ENCODE measurements at places on chromosomes 4 and X.

- DNase-seq, result no peak
These were observed 40.6 kb upstream of the SORCS2 start for GRCh38 chr4:7151668-7152227.

GRCh38 chr4:158722291-158722916 lies 792 bp downstream of the PPID start:
- DNase-seq, result peak; percentile 17

GRCh38 chr4:186132577-186133242 lies 28.2 kb downstream of the FAM149A start:
- DNase-seq, result no peak

- no peak for DNase-seq
These were observed 1744.4 kb upstream of the ADGRL3 start for GRCh38 chr4:59455751-59456150.

- no peak for DNase-seq
These were observed 22.7 kb downstream of the POU4F2 start for GRCh38 chr4:146661367-146661766.

- no peak for DNase-seq
These were observed 19.4 kb downstream of the SH3TC1 start for GRCh38 chr4:8218371-8219031.

DNA sequence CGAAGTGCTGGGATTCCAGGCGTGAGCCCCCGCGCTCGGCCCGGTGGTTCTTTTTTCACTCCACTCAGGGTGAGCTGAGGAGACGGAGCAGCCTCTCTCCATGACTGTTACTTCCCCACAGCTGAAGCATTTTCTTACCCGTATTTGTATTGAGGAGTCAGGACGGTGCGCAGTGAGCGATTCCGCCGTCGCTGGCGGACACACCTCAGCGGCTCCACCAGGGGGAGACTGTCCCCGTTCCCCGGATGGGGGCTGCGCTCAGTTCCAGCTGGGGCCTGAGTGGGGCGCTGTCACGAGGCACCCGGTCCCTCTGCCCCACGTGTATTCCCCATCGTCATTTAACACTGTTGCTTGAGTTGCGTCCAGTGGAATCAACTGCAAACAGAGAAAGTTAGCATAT lies 844.0 kb upstream of the FRG1 start:
- no peak for DNase-seq

DNA sequence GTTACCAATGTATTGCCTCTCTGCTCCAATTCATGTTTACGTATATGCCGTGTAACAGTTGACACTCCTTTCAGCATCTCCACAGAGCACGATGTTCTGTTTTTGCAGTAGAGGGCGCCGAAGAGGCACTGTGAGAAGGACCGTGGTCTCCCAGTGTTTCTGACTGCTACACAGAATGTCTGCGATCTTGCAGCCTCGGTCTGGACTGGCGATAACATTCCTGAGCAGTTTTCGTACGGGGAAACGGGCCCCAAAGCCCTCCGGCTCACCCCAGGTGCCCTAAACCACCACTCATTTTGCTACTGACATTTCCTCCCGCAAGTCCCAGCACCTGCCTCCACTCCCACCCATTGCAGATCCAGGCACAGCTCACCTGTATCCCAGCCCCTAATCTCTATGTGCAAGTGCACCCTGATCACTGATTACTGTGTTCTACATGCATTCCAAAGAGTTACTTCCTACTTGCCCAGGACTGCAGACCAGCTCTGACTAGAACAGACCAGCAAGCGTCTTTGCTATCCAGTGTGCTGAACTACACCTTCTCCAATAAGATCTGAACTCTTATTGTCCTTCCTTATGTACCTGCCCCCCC lies 12.4 kb upstream of the NFXL1 start:
- peak; percentile 2 for DNase-seq

DNA sequence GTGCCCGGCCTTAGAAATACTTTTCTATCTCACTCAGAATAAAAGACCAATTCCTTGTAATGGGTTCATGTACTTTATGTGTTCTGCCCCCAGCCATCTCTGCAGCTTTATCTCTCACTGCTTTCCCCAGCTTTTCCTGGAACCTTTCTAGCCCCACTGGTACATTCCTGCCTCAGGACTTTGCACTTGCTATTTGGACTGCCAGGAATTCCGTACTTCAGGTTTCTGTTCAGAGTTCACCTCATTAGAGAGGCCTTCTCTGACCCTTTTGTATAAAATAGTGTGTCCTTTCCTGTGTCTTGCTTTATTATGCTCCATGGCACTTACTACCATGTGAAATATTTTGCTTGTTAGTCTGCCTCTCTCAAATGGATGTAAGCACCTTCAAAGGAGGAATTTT lies 112.5 kb downstream of the PDLIM5 start:
- no peak for DNase-seq

DNA sequence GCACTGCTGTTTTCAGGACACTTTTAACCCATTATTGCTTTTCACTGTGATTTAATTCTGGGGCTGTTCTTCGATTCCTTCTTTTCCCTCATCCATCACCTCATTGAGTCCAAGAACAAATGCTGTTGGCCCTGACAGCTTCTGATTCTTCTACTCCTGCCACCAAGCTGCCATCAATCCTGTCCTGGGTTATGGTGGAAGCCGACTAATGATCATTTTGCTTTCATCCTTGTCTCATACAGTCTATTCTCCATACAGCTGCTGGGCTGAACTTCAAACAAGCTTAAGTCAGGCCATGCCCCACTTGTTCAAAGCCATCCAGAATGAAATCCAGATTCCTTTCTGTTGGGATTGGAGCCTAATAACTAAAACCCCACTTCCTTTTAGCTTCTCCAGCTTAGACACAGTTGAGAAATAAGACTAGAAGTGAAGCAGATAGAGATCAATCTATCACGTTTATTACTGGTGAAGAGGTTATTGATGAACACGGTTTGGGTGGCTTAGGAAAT lies 161.9 kb downstream of the STK32B start:
- no peak for DNase-seq

DNA sequence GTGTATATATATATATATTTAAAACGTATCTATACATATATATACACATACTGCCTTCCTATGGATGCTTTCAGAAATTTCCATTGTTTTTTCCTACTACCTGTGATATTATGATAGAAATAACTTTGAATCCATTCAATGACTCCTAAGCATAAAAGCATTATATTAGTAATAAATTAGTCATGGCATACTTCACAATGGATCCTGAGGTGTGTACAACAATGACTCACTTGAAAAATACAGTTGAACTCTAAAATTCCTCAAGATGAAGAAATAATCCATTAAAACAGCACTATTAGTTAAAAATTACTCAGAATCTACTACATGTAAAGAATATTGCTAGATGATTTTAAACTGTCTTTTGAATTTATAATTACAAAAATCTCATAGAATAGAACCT lies 201.1 kb downstream of the STPG2 start:
- DNase-seq, result no peak

- no peak for DNase-seq
These were observed 115.1 kb downstream of the SLC39A8 start for GRCh38 chr4:102230194-102230593.

DNA sequence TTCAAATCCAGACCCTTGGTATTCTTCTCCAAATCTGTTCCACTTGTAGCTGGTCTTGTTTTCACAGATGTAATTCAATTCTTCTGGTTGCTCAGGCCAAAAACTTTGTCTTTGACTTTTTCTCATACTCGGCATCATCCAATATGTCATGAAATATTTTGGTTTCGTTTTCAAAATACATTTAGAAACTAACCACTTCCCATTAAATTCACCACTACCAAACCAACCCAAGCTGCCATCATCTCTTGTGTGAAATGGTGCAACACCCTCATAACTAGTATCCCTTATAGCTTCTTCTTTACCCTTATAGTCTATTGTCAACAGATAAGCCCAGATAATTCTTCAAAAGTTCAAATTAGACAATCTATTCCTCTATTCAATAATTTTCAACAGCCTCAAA lies 192.1 kb downstream of the PRR32 start:
- DNase-seq, result no peak

DNA sequence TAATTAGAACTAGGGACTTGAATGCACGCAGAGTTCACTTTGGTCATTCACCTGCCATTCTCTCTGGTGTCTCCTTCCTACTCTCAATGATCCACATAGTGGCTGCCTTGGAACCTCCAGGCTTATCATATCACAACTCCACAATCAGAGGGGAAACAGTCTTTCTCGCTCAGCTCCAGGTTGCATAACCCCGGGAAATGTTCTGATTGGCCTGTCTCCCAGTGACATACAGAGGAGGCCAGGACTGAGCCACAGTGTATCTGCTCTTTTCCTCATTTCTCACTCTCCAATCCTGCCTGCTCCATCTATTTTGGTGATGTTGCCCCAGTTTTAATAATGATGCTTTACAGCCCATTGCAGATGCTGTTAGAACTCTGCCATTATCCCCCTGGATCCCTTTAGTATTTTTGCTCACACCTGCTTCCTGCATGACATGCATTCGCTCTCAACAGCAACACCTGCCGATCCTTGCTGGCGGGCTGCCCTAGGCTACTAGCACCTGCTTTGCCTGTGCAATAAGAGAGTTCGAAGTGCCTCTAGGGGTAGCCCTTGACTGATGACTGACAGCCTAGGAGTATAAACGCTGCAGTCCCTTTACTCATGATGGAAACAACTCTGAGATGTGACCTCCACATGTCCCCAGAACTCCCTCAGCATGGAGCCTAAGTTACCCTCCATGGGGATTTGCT lies 211.3 kb upstream of the RPS6KA3 start:
- no peak for DNase-seq

GRCh38 chr4:6225469-6225868 lies 25.1 kb upstream of the JAKMIP1 start:
- no peak for DNase-seq

- no peak for DNase-seq
These were observed 55.3 kb downstream of the CCDC158 start for GRCh38 chr4:76365636-76366035.

- no peak for DNase-seq
These were observed 450.9 kb upstream of the NR3C2 start for GRCh38 chr4:148893095-148893494.

DNA sequence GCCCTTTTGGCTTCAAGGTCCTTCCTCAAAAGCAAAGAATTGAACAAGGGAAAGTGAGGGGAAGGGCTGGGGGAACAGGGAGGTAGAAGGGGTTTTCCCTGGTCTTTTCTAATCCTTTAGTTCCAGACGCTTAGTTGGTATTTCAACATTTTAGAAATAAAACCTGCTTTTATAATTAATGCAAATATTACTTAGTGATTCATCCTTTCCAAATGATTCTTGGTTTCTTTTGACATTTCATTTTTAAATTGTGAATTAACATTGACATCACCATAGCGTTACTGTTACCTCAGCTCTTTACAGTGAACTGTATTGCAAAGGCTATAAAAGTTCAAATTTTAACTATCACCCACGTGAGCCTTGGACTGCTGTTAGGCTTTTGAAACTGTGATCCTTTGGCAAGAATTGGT lies 20.9 kb downstream of the NFKB1 start:
- no peak for DNase-seq

DNA sequence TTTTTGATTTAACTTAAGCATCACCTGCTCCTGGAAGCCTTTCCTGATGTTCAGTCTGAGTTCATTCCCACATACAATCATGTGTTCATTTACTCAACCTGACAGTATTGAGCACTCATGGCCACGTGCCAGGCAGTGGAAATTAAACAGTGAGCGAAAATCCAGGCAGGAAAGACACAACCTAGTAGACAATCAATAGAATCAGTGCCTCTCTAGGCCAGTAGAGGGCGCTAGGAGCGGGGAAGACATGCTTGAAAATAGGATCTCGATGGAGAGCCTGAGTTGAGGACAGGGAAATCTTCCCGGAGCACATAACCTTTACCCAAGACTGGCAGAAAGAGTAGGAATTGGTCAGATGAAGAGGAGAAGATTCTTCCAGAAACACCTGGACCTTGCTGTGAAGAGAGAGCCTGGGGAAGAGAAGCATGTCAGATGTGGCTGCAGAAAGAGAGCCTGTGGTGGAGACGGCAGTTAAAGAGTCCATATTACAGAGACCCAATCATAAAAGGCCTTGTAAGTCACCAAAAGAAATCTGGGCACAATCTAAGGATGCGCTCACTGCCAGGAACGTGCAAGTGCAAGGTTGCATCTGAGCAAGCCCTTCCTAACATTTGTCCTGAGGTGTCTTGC lies 103.5 kb downstream of the LDB2 start:
- peak; percentile 28 for DNase-seq

DNA sequence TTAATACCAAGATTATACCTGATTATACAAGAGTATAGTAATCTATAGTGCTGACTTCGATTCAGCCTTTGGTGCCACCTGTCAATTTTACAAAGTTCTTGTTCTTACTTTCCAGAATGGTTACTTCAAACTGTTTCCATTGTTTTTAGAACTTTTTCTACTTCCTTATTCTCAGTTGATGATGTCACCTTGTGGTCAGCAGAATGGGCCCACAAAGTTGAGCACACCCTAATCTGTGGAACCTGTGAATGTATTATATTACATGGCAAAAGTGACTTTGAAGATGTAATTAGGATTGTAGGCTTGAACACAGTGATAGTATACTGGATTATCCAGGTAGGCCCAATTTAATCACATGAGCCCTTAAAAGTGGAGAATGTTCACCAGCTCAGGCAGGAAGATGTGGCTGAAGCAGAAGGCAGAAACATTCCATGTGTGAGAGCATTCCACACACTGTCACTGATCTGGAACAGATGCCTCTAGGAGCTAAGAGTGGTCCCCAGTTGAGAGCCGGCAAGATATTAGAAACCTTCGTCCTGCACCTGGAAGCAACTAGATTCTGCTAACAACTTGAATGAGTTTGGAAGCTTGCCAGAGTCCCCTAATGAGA lies 6.3 kb upstream of the SGMS2 start:
- DNase-seq, result no peak

DNA sequence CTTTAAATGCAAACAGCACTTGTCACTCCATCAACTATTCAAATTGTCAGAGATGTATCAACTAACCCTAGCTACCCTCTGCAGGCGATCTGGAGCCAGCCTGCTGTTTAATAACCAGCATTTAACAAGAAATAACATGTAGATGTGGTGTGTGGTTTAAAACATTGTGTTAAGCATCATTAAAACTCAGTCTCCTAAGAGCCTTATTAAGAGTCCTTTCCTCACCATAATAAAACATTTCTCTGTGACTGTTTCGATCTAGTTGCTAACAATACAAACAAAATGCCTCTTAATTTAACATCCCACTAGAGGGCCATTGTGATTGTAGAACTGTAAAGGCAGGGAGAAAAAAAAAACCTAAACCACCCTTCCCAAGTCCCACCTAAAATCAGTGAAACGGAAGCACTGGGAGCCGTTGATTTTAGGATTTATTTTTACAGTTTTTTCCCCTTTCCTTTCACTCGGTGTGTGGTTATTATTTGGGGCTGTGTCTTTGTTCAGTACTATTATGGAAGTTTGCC lies 708.6 kb downstream of the C4orf33 start:
- DNase-seq, result no peak

DNA sequence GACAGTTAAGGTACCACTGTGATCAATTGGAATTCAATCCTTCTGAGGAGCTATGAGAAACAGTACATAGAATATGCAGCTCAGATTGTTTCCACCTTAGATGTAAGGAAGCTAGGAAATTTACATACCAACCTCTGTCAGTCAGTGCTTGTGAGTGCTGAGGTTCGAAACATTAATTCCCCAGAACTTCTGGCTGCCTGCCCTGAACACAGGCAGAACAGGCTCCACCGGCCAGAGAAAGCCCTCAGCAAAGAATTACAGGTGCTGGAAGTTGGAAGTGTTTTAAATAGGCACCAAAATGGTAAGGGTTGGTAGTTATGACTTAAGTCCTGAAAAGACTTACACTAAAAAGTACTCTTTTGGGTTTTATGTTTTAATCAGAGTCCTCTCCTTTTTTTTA lies 651.8 kb downstream of the C4orf33 start:
- no peak for DNase-seq

GRCh38 chrX:124504111-124504983 lies 158.0 kb downstream of the SH2D1A start:
- DNase-seq, result no peak
